H9 (cell line): ENCODE measurements at places on chromosomes 13 and 19.

- no peak overlapping the region for H3K4me3 ChIP-seq
- DNase-seq = no peak
- H3K27ac ChIP-seq = no peak overlapping the region
- no peaks in the 10 kb centered on the region for H3K36me3 ChIP-seq
- H3K4me1 ChIP-seq = no peaks in the 10 kb centered on the region
- H3K27me3 ChIP-seq = no peaks in the 10 kb centered on the region; the same call in 1 of the 2 replicates
Measured at GRCh38 chr13:48888613-48889012, 87.1 kb upstream of the FNDC3A start.

DNA sequence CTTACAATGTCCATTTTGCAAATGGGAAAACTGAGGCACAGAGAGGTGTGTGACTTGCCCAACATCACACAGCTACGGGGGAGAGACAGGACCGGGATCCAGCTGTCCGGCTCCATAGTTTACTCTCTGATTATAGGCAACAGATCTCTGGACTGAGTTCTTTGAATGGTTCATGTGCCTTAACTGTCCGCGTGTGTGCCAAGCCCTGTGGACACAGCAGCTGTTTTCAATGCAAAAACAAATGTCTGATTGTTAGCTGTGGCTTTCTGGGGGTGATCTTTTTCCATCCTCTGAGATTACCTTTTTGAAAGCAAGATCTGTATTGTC lies 94.1 kb downstream of the KL start:
- H3K4me1 ChIP-seq = no peaks in the 10 kb centered on the region
- no peak overlapping the region for H3K27ac ChIP-seq
- peaks cover 7% of the 10 kb centered on the region for H3K36me3 ChIP-seq
- no peak for DNase-seq

DNA sequence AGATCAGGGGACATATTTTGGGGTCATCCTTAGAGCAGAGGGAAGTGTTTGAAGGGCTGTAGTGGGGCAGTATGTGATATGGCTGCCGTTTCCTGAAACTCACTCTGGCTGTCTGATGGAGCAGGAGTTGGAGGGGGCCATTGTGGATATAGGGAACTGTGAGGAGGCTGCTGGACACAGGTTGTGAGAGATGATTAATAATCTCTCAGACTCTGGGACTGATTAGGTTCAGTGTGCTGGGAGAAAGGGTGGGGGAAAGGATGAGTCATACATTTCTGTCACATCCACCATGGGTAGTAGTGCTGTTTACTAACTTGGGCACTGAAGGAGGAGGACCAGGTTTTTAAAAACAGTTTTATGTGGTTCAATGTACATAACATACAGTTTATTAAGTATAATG lies 4.8 kb downstream of the B3GLCT start:
- no peak for DNase-seq
- no peak overlapping the region for H3K4me3 ChIP-seq
- no peak overlapping the region for H3K27ac ChIP-seq
- H3K27me3 ChIP-seq = no peaks in the 10 kb centered on the region
- no peaks in the 10 kb centered on the region for H3K36me3 ChIP-seq

GRCh38 chr13:110652231-110652730 lies 36.9 kb downstream of the NAXD start:
- no peak for DNase-seq
- H3K27ac ChIP-seq = no peak overlapping the region
- H3K4me3 ChIP-seq = no peak overlapping the region
- no peaks in the 10 kb centered on the region for H3K4me1 ChIP-seq
- H3K36me3 ChIP-seq = peaks cover 23% of the 10 kb centered on the region

DNA sequence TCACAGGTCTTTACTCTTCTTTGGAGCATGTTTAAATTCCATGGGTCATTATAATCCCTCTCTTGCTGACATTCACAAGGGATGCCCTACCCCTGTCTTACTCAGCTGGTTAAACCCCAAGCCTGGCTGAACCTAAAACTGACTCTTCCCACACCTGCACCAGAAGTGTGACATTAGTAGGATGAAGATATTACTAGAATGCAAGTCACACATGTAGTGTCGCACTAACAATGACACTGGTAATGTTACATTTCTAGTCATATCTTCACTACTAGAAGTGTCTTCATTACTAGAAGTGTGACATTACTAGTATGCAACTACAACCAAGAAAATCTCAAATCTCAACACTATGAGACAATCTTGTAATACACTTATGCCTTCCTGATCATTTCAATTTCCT lies 14.2 kb downstream of the ZAR1L start:
- no peak overlapping the region for H3K4me3 ChIP-seq
- no peaks in the 10 kb centered on the region for H3K4me1 ChIP-seq
- DNase-seq = no peak
- no peak overlapping the region for H3K27ac ChIP-seq

DNA sequence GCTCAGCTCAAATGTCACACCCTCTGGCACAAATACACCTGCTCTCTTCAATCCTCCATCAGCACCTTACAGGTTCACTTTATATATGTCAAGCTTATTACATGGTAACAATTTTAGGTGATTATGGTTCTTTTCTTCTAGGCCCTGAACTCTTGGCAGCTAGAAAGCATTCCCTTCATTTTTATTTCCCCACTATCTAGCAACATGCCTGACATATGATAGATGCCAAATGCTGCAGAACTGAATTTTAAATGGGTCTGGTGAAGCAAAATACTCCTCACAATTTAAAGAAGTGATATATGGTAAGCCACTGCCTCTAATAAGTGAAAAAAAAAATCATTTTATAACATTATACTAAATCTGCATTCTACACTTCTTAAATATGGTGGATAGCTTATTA lies 95.2 kb downstream of the USP12 start:
- no peaks in the 10 kb centered on the region for H3K4me1 ChIP-seq
- H3K27me3 ChIP-seq = no peaks in the 10 kb centered on the region
- no peak for DNase-seq
- no peak overlapping the region for H3K4me3 ChIP-seq
- peaks cover 29% of the 10 kb centered on the region for H3K36me3 ChIP-seq
- H3K27ac ChIP-seq = no peak overlapping the region

DNA sequence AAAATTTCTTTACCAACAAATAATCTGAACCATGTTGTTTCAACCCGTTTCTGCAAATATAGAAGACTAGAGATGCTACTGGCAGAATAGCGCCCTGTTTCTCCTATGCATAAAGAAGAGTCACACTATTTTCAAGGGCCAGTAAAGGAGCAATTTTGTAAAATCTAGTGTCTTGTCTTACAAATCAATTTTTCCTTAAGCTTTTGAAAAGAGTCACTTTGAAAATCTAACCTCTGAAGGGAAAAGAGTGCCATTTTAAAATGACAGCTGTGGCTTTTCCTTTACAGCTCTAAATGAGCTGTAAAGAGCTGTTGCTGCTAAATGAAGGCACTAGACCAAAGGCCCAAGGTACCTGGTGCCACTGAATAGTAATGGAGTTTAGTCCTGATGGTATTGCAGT lies 16.9 kb upstream of the GTF2F2 start:
- H3K27ac ChIP-seq = no peak overlapping the region
- no peak for DNase-seq
- no peaks in the 10 kb centered on the region for H3K36me3 ChIP-seq
- H3K27me3 ChIP-seq = no peaks in the 10 kb centered on the region
- H3K4me3 ChIP-seq = no peak overlapping the region
- peaks cover 4% of the 10 kb centered on the region; the same call in 1 of the 2 replicates for H3K4me1 ChIP-seq

GRCh38 chr13:108026680-108027410 lies 188.5 kb downstream of the LIG4 start:
- no peak overlapping the region for H3K4me3 ChIP-seq
- no peaks in the 10 kb centered on the region for H3K27me3 ChIP-seq
- no peaks in the 10 kb centered on the region for H3K36me3 ChIP-seq
- DNase-seq = no peak
- H3K4me1 ChIP-seq = no peaks in the 10 kb centered on the region

GRCh38 chr13:102758842-102759241 lies 14.7 kb downstream of the TEX30 start:
- no peaks in the 10 kb centered on the region for H3K4me1 ChIP-seq
- no peak for DNase-seq
- no peak overlapping the region for H3K4me3 ChIP-seq
- no peaks in the 10 kb centered on the region for H3K36me3 ChIP-seq
- no peak overlapping the region for H3K27ac ChIP-seq

DNA sequence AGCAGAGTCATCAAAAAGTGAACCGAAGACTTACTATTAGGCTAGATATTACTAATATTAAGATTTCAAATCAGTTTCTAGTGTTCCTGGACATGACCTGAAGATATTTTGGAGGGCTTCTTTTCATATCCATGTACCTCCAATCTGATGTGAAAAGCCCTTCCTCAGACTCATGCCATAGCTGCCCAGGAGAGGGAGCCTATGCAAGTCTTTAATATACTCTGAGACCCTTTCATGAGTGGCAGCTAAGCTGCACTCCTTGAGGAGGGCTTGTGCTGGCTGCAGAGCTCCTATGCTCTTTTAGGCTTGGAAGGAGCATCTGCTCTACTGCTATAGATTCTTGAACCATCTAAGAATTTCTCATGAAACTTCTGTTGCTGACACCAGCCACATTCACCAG lies 715.3 kb downstream of the OLFM4 start:
- no peak for DNase-seq
- H3K4me3 ChIP-seq = no peak overlapping the region
- no peaks in the 10 kb centered on the region for H3K27me3 ChIP-seq
- no peaks in the 10 kb centered on the region for H3K36me3 ChIP-seq
- H3K27ac ChIP-seq = no peak overlapping the region

DNA sequence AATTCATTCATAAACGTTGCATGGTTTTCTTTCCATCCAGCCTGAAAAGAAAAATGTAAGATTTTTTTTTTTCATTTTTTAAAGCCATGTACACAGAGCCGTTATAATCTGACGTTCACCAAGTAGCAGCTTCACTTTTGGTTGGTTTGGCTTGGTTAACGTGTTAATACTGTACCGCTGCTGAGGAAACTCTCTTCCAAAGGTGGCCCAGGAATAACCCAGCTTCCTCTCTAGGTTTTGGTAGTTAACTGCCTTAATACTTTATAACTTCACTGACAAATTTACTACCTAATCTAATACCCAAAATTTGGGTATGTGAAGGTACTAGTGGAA lies 1.7 kb downstream of the INTS6 start:
- H3K4me1 ChIP-seq = peaks cover 2% of the 10 kb centered on the region; the same call in 1 of the 2 replicates
- peaks cover 54% of the 10 kb centered on the region for H3K36me3 ChIP-seq
- H3K4me3 ChIP-seq = peak overlapping the region; percentile 91
- no peak overlapping the region for H3K27ac ChIP-seq
- no peaks in the 10 kb centered on the region for H3K27me3 ChIP-seq

DNA sequence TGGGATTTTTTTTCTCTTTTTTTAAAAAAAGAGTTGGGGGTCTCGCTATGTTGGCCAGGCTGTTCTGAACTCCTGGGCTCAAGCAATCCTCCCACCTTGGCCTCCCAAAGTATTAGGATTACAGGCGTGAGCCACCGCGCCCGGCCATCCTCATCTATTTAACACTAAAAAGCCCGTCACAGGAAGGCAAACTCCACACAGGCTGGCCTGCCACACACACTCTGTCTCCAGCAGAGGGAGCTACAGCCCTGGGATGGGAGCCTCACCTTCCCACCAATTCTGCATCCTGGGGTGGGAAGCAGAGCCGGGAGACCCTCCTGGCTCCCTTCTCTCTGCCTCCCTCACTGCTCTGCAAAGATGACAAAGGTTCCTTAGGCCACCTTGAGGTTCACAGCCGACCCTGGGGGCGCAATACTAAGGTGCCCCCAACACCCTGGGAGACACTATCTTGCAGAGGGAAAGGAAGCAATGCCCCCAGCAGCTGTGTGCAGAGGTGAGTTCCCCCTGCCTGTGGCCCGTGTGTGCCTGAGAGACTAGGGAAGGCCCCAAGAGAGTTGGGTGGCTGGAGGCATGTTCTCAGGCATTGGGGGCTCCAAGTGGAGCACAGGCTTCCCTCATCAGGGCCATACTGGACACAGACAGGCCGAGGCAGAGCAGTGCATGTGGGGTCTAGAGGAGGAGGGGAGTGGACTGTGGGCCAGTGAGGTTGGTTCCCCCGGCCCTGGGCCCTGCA lies 27.4 kb upstream of the TIMM44 start:
- peak; percentile 84 for DNase-seq
- H3K4me1 ChIP-seq = no peaks in the 10 kb centered on the region
- no peak overlapping the region for H3K4me3 ChIP-seq

DNA sequence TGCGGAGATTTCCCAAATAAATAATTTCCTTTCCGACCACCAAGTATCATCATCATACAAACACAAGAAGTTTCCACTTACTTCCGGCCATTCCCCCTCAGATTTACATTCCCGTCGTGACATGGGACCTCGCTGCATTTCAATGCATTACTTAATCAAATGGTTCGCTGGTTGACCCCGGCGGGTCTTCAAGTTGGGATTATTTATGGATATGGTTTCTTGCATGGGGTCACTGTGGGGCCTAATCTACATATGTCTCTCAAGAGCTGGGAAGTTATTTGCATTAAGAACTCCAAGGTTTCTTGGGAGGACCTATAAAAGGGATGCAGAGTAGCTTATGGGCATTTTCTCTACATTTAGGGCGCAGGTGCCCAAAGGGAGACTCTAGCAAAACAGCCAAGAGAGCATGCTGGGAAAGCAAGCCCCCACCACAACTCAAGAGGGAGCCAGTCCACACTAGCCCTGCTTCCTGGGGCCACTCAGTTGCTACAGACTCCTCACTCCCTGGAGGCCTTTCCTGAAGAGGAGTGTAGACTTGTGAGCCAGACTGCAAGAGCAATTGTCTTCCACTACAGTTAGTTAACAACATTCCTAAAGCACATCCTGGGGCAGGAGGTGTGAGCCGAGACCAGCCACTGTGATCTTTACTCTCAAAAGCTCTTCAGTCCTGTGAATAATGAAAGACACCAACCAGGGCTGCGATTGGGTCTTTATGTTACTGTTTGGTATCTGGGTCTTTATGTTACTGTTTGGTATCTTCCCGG lies 125.3 kb downstream of the KATNAL1 start:
- 0 out of 2 replicates have a peak, but pooled peaks cover 2% of the 10 kb centered on the region for H3K4me1 ChIP-seq
- H3K36me3 ChIP-seq = no peaks in the 10 kb centered on the region
- no peaks in the 10 kb centered on the region for H3K27me3 ChIP-seq
